GM12864 (cell line): ENCODE measurements at places on chromosomes 2 and 18.

DNA sequence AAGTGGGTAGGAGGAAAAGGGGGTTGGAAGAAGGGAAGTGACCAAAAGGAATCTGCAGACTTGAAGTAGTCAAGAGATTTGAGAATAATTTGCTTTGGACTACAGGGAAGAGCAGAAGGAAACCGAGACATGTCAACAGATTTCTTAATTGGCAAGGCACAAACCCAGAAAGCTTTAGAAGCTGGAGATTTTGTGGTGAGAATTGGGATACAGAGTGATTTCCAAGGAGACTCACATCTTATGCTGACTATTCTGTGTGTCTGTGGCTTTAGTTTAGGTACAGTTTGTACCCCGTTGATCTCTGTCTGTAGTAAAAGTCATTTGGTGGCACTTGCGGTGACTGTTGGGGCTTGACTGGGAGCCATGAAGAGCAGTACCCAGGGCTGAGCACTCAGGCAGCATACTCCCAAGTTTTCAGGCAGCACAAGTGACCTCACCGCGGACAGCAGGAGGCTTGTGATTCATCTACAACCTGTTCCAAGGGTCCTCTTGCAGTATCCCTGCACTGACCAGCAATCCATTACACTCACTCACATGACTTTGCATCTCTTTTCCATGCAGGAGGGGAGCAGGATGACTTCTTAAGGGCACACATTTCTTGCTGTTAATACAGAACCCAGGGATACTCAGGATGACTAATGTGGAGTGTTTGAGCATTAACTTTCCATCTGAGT lies 97.1 kb upstream of the TNP1 start:
- DNase-seq, result no peak

GRCh38 chr2:70626254-70626990 lies 72.8 kb upstream of the TGFA start:
- DNase-seq, result no peak

GRCh38 chr2:31228717-31229116 lies 5.2 kb upstream of the EHD3 start:
- DNase-seq, result no peak

DNA sequence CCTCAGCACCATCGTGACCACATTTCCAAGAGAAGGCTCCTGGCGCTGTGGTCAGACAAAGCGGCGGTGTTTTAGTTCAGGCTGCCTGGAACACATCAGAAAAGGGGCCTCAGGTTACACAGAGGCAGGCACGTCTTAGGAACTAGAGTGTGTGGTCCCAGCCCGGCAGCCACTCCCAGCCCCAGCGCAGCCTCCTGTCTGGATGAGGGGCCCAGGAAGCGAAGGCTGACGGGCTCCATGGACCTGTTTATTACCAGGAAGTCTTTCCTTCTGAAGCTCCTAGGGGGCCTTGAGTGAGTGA lies 10.0 kb upstream of the GPR55 start:
- no peak for DNase-seq

DNA sequence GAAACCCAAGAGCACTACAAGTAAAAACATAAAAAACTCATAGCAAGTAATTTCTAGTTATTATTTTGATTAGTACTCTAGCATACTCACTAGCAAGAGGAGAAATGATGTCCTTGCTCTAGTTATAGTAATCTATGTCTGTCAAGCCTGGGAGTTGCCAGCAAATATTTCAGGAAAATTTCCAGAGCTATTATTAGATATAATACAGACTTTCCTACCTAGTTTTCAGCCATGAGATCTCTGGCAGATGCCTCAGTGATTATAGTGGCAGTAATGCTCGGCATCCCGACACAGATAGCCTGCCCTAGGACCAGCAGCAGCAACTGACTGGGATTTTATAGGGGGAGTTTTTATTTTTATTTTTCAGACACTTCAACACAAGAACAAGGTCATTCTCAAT lies 224.4 kb downstream of the ZNF385B start:
- no peak for DNase-seq
